ENCODE measurements at places on chromosomes 3 and 15.
A peak's percentile ranks its signal among the peaks of the same experiment; 100 is the strongest.

DNA sequence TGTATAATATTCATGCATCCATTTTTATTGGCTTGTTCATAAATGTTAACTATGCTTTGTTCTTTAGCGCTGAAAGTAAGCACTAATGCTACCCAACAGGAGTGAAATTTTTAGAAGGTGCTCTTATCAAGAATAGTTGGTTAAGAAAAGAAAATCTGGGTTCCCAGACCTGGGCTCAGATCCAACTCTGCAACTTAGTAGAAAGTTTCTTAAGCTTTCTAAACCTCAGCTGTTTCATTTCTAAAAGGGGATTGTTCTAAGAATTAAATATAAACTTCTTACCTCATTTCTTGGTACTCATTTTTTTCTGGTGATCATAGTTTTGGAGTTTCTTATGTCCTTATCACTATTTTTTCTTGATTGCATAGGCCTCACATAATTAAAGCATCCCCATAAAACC is 12.1 kb downstream of the ARPP21 start:
- no peak for DNase-seq

DNA sequence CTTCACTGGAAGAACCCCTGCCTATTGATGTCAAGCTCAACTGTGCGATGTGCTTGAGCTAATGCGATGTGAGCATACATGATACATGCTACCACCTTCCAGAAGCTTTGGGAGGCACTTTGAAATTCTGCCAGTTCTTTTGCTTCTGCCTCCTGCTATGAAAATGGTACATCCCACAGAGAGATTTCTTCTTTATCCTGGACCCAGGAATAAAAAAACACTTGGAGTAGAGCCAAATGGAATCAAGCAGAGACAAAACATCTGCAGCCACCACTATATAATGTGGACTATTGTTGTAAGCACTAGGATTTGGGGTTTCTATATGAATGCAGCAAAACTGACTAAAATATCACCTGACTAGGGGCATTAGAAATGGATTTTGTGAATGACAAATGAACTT is 119.9 kb upstream of the GAP43 start:
- no peak for DNase-seq

DNA sequence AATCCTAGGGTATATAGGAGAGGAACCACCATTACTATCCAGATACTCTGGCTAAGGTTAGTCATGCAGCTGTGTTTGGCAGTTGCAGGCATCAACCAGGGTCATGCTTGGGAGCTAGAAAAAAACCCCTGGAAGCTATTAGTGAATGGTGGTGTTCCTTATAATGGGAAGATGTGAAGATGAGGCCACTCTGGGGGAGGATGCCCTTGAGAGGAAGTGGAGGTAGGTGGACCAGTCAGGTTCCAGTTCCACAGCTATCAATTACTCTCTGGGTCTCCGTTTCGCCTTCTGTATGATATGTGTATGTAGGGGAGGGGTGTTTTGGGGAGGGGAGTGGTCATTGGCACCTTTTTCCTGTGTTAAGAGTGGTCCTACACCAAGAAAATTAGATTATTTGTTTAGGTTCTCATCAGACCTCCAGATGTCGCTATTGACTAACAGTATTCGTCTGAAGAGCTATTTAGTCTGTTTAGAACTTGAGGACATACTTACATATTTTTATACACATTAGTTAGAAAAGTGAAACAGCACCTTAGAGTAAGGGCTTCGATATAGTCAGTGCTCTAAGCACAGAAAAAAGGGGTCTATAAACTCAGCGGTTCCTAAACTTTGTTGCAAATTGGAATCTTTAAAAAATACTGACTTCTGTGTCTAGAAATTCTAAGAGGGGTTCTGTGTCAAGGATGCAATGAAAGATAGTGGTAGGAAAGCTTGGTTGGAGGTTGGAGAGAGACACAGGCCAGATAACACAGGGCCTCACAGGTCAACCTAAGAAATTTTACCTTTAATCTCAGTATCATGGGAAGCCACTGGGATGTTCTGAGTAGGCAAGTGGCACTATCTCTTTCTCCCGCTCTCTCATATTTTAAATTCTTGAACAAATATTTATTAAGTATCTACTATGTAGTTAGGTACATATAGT is 9.1 kb upstream of the HPS3 start:
- DNase-seq, result no peak

DNA sequence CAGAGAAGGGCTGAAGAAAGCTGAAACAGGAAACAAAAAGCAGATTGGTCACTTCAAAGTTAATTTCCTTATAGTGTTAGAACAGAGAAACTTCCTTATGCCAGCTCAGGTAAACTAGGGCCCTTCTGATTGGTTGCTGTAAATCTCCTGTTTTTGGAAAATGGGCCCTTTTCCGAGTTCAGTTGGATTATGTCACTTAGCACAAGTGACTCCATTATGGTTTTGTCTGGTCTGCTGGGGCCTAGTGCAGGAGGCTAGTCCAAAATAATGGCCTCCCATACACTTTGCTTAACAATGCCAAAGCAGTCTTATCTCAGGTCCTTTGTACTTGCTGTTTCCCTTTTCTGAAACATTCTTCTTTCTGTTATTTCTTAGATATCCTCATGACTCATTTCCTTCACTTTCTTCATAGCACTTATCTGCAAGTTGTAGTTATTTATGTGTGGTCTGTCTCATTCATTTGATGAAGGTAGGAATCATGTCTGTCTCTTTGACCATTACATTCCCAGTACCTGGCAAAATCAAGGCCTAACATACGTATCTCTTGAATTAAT is 7.7 kb upstream of the DCP1A start:
- no peak for DNase-seq

DNA sequence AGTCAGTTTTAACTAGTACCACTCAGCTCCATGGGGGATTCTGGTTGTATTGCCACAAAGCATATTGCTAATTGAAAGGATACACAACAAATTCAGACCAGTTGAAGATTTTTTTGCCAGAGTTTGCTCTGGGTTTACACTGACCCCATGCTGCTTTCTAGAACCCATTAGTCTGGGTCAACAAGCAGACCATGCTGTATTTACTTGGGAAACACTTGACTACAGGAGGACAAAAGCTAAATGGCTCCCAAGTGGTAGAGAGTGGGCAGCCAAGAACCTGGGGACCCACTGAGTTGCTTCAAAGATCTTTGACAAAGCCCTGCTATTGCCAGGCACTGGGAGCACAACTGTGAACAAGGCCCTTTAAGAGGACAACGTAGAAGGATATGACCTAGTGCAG is 86.8 kb upstream of the PSMD6 start:
- DNase-seq, result no peak

- DNase-seq, result peak; percentile 64
Observed at GRCh38 chr3:20041197-20041780, 1.0 kb downstream of the KAT2B start.

DNA sequence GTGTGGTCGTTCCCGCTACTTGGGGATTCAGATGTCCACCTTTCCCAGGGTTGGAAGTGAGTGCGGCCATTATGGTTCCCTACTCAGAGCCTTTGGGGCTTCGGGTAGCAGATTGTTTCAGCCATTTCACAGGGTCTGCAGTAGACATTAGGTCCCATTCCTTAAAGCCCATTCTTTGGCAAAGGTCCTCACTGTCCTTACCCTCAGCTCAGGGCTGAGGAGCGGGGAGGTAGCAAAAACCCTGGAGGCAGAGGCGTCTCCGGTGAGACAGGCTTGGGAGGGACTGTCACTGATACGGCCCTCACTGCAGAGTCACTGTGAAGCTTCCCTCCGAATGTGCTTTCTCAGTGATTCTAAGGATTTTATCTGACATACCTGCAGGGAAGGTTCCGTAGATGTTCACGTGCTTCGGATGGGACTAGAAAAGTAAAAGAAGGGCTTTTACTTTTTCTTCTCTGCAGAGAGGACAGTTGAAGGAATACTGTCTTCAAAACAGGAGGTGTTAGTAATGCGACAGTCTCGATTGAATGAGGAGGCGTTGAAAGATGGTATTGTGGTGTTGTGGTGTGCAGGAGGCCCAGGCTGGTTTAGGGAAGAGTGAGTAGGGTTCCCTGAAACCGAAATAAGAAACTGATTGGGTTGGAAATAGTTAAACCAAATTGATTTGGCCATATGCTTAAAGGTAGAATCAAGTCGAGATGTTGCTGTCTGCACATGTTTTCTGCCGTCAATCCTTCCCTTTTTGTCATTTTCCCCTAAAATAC is 630 bp downstream of the ATP6V1A start:
- no peak for DNase-seq

- no peak for DNase-seq
Observed at GRCh38 chr15:40183636-40184463, 23.0 kb downstream of the BUB1B start.

GRCh38 chr15:68224546-68225250 is 4.8 kb downstream of the CLN6 start:
- no peak for DNase-seq

GRCh38 chr3:103909395-103909794 is 1457.3 kb upstream of the ALCAM start:
- no peak for DNase-seq

- DNase-seq, result no peak
Observed at GRCh38 chr15:76626611-76627010, 278.5 kb downstream of the SCAPER start.

GRCh38 chr3:106257172-106257571 is 388.4 kb upstream of the CBLB start:
- no peak for DNase-seq

DNA sequence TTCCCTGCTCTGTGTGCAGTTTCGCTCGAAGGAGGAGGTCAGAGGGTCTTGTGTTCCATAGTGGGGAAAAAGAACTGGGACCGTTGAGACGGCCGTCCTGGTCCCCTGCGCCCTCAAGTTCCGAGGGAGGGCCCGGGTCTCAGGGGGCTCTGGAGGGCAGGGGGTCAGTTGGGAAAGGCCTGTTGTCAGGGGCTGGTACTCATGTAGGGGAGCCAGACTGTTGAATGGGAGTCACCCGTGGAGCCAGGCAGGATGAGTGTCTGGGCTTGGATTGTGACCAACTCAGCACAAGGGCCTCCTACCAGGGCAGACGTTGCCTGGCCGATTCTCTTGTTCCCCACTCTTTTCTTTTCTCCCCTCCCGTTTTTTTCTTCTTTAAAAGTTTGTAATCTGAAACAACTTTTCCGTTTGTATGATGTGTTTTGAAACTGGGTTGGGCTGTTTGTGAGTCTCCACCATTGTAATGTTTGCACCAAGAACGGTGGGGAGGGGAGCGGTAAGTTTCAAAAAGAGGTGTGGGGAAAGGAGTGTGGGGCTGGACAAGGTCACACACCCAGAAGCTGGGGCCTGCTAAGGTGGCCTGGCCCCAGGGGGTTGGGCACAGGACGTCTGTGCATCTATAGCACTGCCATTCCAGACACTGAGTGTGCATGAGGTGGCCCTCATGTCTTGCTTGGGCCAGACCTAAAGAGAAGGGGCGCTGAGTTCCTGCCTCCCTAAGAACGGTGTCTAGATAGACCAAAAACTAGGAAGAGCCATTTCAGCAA is 1.1 kb downstream of the CMTM7 start:
- DNase-seq, result no peak

DNA sequence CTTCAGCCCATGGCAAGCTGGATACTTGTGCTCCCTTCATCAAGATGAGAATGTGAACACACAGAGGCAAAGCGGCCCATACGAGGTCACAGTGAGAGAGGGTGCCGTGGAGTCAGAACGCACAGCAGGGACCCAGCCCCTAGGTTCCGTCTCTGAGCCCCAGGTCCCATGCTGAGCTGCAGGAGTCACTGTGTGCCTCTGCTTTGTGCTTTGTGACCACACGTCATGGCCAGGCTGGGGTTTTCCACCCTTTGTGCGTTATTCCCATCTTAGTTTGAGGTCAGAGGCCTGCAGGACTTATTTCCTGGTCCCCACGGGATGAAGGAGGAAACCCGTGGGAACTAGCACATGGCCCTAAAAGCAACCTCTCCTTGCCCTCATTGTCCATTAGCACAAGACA is 140.3 kb downstream of the TJP1 start:
- DNase-seq, result no peak

- DNase-seq, result no peak
Observed at GRCh38 chr15:46270481-46271147, 635.8 kb downstream of the SQOR start.

GRCh38 chr3:197371591-197372046 is 73.2 kb upstream of the DLG1 start:
- no peak for DNase-seq

DNA sequence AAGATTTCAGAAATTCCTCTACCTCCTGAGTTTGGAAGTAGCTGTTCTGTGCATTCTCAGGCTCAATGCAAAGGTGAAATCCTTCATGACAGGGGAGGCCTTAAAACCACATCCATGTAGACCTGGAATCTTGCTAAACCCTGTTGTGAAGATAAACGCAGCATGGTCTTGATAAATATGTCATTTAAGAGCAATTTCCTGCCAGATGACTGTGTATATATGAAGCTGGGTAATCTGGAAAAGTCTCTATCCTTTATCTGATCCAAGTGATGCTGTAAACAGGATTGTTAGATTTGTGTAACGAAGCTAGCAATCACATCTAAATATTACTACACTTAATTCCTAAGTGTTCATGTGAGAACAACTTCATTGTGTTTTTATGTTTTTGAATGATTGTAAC is 9.1 kb downstream of the MCTP2 start:
- DNase-seq, result no peak

DNA sequence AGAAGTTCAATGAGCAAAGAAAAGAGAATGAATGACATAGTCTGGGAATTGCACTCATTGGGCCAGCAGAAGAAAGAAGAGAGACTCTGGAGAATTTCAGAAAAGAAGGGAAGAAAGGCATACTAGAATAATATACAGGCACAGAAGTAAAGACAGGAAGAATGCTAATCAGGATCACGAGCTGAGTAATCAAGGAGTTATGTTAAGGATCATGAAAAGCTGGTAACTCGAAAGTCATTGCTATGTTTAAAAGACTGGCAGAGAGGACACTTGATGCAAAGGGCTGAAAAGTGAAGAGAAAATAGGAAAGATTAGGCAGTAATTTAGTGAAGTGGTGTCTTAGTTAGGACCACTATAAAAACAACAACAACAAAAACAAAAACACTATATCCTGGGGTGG is 284.1 kb downstream of the ZBBX start:
- no peak for DNase-seq

DNA sequence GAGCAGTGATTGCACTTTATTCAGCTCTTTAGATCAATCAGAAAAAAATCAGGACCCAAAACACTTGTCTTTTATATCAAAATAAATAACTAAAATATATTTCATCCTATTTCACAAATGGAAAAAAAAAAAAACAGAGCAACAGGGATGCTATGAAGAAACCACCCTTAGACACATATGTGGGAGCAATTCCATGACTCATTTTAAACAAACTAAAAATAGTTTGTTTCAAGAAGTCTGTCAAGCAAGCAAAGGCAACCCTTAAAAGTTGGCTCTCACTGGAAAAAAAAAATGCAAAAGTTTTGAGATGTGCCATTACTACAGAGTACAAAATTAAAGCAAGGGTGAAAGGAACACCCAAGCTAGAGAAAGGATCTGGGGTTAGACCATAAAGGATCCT is 5.7 kb downstream of the ATP13A3 start:
- DNase-seq, result no peak

DNA sequence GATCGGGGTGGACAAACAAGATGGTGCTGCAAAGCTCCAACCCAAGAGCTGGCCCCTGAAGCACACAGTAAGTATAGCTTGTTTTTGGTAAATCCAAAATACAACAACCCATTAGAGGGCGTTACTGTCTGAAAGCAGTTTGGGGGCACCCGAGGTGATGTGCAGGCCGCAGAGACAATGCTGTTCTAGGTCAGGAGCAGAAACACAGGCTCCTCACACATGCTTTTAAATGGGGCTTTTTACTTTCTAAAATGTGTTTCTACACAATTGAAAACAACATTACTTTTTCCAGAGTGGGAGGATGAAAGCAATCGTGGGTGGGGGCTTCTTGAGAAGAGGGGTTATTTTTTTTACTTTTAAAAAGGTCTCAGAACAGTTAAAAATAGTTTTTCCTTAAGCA is 1029.3 kb upstream of the CFAP20DC start:
- DNase-seq, result no peak

GRCh38 chr15:100193277-100193860 is 148.4 kb downstream of the ADAMTS17 start:
- no peak for DNase-seq
